ENCODE measurements at places on chromosomes 1 and 21. TPM values are rescaled to one million over a fixed set of nuclear protein-coding genes. Genes with fewer than 3 reads are reported as not detected.
A peak's percentile ranks its signal among the peaks of the same experiment; 100 is the strongest.

The CLIC6 gene
- total RNA-seq = 0.47 TPM

- no peak for DNase-seq
Observed at GRCh38 chr1:207352554-207352953, 31.1 kb downstream of the CD55 start.

DNA sequence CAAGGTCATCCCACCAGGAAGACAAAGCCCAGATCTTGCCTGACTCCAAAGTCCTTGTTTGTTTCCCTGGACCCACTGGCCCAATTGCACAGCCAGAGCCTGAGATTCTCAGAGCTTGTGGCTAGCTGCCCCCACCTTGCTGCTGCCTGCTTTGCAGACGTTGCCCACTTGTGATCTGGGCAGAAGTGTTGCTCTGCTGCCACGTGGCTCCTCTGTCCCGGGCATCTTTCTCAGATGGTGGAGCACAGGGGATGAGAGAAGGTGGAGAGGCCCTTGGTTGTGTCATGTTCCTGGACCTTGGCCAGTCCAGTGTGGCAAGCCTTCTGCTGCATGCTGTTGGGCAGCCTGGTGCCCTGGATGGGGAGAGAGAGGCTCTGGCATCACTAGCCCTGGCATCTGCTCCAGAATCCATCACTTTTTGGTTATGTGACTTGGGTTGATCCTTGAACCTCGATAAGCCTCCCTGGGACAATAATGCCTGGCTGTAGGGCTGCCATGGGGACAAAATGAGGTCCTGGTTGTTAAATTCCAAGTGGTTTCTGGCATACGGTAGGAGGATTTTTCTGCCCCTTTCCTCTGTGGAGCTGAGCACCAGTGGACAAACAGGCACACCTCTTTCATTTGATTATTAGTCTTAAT lies 1.5 kb upstream of the NR0B2 start:
- DNase-seq = no peak

The MCL1 gene
- total RNA-seq = 845 TPM

The NPHS2 gene
- not detected for total RNA-seq

The LMNA gene
- 377 TPM for total RNA-seq

The DPT gene
- 293 TPM for total RNA-seq

DNA sequence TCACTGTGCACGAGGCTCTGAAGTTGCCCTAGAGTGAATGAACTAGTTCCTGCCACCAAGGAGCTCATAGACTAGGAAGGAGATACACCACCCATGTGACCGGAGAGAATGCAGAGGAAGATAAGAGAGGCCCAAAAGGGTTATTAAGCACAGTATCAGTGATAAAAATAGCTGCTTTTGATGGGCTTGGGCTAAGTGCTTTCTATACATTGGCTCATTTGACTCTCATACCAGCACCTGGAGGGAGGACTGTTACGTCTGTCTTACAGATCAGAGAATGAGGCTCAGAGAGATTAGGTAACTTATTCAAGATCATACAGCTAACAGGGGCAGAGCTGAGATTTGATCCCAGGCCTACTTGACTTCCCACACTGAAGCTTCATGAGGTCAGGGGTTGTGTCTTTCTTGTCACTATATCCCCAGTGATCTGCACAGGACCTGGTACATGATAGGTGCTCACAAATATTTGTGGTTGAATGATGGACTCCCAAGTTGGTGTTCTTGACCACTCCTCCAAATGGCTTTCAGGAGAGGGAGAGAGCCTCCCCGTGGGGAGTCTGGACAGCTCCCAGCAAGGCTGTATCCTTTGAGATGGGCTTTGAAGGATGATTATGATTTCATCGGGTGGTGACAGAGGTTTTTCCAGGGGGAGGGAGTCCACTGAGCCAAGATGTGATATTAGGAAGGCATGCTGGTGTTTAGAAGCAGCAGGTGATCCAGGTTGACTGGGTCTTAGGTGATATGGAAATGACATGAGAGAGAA lies 14.4 kb downstream of the PPFIA4 start:
- peak; percentile 4 for DNase-seq

DNA sequence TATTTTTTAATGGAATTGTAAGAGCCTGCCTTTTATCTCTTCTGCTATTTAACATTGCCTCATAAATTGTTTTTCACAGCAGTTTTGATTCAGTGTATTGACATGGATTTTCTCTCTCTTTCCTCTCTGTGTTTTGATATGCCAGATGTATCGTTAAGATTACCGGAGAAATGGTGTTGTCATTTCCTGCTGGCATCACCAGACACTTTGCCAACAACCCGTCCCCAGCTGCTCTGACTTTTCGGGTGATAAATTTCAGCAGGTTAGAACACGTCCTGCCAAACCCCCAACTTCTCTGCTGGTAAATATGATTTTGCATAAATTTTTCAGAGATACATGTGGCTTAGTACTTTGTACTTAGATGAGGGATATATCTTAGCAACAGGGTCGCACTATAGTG lies 23.1 kb upstream of the DYNLT5 start:
- DNase-seq = no peak

DNA sequence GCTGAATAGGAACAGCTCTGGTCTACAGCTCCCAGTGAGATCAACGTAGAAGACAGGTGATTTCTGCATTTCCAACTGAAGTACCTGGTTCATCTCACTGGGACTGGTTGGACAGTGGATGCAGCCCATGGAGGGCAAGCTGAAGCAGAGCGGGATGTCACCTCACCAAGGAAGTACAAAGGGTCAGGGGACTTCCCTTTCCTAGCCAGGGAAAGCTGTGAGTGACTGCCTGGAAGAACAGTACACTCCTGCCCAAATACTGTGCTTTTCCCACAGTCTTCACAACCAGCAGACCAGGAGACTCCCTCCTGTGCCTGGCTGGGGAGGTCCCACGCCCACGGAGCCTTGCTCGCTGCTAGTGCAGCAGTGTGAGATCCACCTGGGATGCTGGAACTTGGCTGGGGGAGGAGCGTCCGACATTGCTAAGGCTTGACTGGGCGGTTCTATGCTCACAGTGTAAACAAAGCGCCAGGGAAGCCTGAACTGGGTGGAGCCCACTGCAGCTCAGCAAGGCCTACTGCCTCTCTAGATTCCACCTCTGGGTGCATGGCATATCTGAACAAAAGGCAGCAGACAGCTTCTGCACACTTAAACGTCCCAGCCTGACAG lies 14.7 kb downstream of the CR1L start:
- no peak for DNase-seq

- DNase-seq = no peak
Observed at GRCh38 chr1:244050835-244051444, at the start of gene ZBTB18. TSS of gene ZBTB18 (plus strand) at chr1:244051283. CDS start at chr1:244051432, 149 bp downstream.

DNA sequence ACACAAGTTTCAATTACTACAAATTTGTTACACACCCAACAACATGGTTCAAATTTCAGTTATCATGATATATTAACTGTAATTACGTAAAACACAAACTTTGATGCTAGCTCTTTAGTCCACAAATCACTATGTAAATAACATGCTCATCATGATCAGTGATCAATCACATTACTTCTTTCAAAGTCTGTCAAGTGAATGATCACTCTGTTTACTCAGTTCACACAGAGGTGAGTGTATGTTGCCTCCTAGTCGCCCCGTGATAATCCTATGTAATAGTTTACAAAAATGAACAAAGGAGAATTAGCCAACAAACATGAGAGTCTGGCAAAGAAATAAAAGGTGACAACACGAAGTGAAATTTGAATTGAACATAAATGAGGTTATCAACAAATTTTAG lies 14.3 kb downstream of the EDEM3 start:
- no peak for DNase-seq

- DNase-seq = no peak
Observed at GRCh38 chr1:195376190-195376589, 1232.0 kb downstream of the KCNT2 start.

DNA sequence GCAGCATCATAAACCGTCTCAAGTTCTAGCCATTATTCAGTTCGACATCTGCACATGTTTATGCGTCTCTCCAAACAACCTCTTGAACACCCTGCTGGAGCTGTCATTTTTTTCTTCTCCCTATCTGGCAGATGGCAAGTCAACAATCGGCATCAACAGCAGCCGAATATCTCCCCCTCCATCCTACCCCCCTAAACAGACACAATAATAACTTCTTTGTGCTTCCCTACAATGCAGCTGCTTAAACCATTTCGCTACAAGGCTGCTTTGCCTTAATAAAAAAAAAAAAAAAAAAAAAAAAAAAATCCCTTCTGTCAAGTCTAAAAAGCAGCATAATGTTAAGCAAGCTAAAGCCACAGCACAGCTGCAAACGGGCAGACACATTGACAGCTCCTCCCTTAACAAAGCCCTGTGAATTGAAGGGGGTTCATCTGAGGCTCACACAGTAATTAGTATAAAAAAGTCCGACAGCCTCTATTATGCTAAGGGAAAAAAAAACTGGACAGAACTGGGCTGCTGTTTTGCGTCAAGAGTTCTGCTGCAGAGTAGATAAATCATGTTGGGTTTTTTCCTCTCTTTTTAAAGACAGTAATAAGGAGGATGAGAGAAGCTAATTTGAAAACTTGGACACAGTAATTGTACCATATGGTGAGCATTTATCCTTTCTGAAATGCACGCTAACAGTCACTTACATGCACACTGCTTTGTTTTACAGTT lies 136.4 kb downstream of the AKT3 start:
- no peak for DNase-seq

DNA sequence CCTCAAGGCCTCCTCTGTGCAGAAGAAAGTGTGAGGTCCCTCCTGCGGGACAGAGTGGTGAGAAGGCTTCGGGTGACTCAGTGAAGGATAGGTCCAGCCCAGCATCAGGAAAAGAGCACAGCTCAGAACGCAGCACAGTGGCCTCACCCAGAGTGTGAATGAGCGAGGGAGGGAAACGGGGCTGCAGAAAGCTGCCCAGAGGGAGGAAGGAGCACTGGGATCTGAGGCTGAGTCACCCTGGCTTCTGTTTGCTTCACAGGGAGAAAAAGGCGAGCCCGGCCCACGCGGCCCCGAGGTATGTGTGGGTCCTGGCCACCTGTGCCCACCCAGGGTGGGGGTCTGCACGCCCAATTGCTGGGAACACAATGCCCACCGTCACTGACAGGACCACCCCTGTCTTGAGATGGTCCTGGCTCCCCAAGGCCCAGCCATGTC lies 24.3 kb downstream of the COL6A2 start:
- peak; percentile 19 for DNase-seq

DNA sequence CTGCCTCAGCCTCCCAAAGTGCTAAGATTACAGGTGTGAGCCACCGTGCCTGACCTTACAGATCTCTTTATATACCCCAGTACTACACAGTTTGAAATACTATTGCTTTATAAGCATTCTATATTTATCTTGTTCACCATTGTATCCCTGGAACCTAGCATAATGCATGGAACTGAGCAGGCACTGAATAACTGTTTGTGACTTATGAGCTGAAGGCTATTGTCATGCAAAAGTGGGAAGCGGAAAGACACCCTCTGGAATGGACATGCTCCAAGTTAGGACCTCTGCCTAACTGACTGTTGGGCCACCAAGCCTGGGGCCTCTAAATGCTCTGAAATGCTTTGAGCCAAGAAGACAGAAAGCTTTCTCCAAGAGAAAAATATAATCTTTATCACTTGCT lies 8.1 kb downstream of the LRRC41 start:
- no peak for DNase-seq

DNA sequence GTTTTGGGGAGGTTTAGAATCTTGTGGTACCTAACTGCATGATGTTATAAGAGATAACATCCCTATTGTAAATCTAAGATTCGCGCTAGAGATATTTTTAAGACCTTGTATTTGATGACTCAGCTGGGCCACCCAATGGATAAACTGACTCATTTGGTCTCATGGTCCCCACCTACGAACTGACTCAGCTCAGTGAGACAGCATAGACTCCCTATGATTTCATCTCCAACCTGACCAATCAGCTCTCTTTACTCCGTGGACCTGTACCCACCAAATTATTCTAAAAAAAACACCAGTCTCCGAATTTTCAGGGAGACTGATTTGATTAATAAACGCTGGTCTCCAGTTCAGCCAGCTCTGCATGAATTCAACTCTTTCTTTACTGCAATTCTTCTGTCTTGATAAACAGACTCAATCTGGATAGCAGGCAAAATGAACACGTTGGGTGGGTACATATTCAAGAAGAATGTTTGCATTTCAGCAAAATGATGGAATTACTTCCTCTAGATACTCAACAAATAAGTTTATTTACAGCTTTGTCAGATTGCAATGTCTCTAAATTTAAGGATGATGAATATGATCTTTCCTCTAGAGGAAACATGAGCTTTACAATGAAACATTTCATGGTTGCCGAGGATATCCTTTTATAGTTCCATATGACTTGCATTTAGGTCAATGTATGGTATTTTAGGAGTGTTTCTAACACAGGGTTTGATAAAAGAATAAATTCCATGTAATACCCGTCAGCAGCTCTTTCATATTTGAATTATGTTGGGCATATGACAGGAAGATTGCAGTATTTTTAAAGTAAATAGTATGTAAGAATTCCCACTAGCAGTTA lies 516.6 kb upstream of the RGS18 start:
- no peak for DNase-seq

DNA sequence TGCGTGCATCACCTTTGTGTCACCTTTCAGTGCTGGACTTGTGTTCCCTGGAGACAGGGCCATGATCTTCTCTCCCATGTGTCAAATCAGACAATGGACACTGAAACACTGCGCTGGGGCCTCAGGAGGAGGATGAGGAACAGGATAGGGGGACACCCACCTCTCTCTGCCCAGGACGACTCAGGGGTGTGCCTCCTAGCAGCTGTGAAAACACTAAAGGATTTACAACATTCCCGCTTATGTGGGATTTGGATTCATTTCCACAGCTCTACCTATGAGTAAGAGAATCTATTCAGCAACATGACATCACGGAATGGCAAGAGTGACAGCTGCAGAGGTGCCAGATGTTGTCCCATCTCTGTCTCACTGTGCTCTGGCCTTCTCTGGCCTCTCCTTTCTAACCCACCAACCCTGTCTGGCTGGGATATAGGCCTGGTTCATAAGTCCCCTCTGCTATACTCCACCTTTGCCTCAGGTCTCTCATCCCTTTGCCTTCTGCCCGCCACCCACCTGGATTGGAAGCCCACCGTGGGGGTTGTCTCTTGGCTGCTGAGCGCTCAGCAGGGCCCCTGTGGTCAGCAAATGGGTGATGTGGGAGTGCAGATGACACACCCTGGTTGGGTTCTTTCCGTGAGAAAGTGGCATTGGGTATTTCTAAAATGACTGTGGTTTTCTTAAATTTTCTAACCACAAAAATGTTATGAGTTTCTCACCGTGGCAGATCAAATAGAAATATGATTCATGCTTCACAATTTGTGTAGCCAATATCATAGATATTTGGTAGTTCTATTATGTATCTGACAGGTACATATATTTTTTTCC lies 47.1 kb upstream of the TLR5 start:
- no peak for DNase-seq

DNA sequence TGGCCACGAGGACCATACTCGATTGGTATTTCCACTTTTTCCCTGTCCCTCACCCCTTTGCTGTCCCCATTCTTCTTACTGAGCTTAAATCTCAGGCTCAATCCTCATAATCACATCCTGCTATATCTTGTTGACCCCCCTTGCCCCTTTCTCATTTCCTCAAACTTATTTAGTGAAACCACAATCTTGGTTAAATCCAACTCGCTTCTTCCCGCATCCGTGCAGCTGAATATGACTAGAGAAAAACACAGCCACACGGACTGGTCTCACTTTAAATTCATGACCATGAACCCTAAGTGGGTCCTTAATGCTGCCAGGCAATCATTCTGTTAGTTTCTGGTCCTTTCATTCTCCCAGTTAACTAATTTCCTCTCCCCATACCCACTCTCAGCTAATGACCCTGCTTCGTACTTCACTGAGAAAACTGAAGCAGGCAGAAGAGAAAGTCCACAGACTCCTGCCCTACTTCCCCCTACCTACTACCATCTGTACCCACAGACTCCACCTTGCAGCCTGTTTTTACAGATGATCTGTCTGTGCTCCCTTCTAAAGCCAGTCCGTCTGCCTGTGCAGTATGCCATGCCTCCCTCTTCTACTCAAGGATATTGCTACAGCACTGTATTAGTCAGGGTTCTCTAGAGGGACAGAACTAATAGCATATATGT lies 96.8 kb upstream of the LMO4 start:
- no peak for DNase-seq

Measured in omental fat pad (tissue), 4 donors.